ENCODE measurements at places on chromosomes 11 and 22.

DNA sequence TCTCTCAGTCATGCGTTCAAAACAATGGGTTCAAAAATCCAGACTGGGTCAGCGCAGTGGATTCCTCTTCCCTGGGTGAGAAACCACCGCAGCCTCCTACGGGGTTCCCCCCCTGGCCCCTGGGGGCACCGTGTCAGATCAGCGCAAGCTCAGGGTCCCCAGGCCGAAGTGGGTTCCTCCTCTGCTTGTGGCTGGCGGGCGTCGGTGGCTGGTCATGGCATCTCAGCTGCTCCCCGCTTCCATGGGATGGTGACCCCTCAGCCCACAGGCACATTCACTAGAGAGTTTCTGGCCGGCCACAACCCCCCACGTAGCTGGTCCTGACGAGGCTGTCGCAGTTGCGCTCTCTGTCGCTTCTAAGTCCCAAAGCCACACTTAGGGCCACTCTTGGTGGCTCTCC is 389.8 kb downstream of the TBC1D22A start:
- no peak for ATAC-seq

- no peak for ATAC-seq
Observed at GRCh38 chr11:6196396-6196795, 2.6 kb upstream of the OR52W1 start.

GRCh38 chr11:3169255-3170043 is 4.3 kb upstream of the OSBPL5 start:
- peak; percentile 14 for ATAC-seq

- peak; percentile 6 for ATAC-seq
Observed at GRCh38 chr22:43154887-43155536, 3.7 kb downstream of the TSPO start.

DNA sequence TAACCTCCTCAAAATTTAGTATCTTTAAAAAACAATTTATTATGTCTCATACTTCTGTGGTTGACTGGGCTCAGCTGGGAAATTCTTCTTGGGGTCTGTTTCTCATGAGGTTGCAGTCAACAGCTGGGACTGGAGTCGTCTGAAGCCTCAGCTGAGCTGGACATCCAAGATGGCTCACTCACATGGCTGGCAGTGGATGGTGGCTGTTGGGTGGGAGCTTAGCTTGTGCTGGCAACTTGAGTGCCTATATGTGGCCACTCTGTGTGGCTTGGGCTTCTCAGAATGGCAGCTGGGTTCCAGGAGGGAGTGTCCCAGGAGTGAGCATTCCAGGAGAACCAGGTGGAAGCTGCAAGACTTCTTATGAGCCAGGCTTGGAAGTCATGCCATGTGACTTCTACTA is 13.2 kb downstream of the THY1 start:
- ATAC-seq, result no peak

DNA sequence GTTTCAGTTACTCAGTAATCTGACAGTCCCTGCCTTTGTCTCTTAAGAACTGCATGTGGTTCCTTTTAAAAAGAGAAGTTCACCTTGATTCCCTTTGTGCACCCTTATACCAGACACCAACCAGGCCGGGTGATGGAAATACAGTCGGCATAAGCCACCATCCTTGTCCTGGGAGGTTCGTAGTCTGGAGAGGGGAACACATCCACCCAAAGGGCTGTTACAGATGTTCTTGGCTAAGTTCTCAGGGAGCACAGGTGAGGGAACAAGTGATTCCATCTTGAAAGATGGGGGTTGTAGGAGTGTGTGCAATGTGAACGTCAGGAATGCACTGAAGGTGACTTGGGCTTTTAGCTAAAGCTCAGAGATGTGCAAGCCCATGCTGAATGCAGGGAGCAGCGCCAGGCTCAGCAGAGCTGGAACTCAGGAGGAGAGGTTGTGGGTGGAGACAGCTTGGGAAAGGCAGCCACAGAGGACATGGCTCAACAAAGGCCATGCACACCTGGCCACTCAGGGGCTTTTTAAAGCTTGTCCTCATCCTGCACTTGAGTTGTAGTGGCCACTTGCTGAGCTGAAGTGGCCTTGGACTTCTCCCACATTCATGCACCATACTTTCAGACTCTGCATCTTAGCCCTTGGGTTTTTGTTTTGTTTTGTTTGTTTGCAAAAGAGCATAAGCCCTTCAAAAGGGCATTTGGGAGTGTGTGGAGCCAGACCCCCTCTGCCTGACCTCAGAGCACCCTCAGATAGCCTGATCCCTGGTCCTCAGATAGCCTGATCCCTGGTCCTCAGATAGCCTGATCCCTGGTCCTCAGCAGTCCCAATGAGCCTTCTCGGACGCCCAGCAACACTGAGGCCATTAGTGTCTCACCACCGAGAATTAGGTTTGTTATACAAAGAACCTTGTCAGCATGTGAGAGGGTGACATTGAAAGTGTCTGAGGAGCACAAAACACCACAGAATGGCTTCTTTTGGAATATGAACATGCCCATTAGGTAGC is 12.7 kb upstream of the TMA7B start:
- ATAC-seq, result no peak

Measured in esophagus mucosa (tissue), 1 donor.